ENCODE measurements at places on chromosomes 3 and 15. TPM values are rescaled to one million over a fixed set of nuclear protein-coding genes. Genes with fewer than 3 reads are reported as not detected.

GRCh38 chr3:28301688-28302087, 46.8 kb upstream of the ZCWPW2 start:
- no peak for DNase-seq

GRCh38 chr3:159732172-159733111, 256.2 kb upstream of the IL12A start:
- DNase-seq, result no peak

GRCh38 chr3:31565288-31565687, 32.6 kb downstream of the STT3B start:
- DNase-seq, result no peak

DNA sequence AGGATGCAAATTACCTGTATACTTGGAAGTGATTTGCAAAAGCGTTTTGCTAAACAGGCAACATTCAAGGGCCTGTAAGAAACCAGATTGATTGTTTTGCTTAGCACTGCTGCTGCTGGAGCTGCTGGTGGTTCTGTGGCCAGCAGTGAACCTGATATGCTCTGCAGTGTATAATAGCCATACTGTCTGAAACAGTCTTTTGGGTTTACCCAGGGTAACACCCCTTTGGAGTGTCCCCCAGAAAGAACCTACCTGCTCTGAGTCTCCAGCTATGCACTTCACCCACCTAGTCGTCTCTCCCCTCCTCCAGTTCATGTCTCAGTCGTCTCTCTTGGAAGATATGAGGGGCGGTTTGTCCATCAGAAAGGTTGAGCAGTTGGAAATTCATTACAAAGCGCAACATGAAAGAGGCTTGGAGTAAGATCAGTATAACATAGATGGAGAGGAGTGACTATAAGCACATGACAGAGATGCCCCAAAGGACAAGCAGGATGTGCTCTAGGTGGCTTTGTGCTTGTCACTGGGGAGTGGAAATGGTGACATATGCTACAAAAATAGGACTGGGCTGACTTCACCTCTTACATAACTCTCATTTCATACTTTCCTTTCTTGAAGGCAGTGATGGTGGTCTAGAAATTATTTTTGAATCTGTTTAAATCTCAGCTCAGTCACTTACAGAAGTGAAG, 3.8 kb downstream of the MKRN2 start:
- no peak for DNase-seq

DNA sequence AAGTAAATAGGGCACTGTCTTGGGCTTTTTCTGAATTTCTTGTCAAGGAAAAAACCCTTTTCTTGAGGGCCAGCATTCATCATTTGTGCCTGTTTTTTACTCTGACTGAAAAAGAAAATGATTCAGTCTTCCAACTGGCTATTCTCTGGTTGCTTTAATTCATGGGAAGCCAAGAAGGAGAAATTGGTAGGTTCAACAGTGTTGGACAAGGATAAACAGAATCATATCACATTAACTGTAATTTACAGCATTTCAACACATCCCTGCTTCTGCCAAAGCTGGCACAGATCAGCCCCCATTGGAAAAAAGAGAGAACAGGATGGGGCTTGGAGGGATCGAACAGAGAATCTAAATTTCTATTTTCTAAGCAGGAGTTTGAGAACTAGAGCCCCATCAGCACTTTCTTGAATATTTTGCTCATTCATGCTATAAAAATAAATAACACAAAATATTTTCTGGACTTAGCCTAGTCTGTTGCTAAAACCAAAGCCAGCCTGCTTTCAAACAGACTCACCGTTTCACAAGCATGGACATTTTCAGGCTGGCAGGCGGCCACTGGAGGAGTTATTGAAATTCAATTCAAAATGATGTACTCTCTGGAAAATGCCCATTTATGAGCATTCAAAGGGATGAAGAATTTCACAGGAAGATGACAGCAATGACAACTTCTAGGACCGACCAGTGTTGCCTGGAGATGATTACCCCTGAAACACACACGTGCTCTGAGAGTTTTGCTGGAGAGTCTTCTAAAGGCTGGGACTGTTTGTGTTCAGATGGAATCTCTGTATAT, 181.2 kb downstream of the WNT5A start:
- DNase-seq, result no peak

DNA sequence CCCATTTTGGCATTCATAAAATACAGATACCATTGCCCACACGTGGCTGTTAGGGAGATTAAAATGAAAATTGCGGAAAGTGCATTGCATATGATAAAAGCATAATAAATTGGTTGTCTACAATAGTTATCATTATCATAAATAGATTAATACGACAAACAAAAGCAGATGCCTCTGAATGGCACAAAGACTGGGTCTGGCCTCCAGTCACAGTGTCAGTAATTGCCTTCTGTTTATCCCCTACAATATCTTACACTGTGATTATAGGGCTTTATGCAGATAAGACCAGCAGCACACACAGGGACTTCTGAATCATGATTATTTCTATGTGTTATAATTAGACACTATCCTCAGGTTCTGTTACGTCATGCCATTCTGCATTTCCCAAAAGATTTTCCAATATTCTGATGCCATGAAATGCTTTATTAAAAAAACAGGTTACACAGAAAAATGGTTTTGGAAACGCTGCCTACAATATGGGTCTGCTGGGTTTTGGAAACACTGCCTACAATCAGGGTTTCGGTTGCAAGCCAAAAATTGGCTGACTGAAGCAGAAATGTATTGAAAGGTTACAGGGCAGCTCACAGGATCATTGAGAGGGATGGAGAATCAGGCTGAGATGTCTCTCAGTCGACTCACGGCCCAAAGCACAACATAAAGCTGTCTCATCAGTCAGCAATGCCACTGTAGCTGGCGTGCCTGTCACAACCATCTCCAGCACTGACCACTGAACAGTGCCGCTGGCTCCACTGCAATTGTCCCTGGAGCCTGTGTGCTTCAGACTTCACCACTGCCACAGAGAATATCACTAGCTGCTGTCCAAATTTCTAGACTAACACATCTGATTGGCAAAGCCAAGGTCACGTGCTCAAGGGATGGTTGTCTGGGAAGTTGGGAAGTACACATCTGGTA, 248.1 kb downstream of the ERC2 start:
- DNase-seq, result no peak

SNX22 gene
- total RNA-seq, result 1.0 TPM

All from kidney epithelial cell (primary cell).